Activated naive CD8-positive, alpha-beta T cell treated with anti-CD3 and anti-CD28 coated beads, Interleukin-2, amount 10 ng/mL, durations not matched to agents 7 days and 5 days (primary cell): ENCODE measurements at places on chromosomes 1 and 21.
A peak's percentile ranks its signal among the peaks of the same experiment; 100 is the strongest.

- DNase-seq, result no peak
These were observed 144.0 kb upstream of the ADGRL4 start for GRCh38 chr1:79150576-79150975.

- no peak for DNase-seq
These were observed 428.4 kb downstream of the PTPRU start for GRCh38 chr1:29664711-29665110.

- peak; percentile 51 for DNase-seq
These were observed 1.3 kb downstream of the S1PR1 start for GRCh38 chr1:101238031-101238628.

DNA sequence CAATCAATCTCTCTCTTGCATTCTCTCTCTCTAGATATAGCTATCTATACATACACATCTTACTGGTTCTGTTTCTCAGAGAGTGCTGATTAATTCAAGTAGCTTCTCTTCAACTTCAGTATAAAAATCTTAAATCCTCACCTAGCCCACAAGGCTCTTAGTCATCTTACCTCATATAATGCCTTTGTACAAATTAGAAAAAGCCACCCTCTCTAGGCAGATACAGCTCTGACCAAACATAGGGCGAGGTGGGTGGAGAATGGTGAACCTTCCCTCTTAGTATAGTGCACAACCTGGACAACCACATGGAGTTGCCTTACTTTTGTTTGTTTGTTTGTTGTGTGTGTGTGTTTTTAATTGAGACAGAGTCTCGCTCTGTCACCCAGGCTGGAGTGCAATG is 5.1 kb upstream of the INAVA start:
- no peak for DNase-seq

- no peak for DNase-seq
These were observed 40.4 kb upstream of the GJA5 start for GRCh38 chr1:147800804-147801203.

GRCh38 chr1:2303781-2304180 is 75.7 kb downstream of the SKI start:
- DNase-seq, result no peak

- DNase-seq, result no peak
These were observed 39.1 kb downstream of the PTPRU start for GRCh38 chr1:29275435-29275834.

DNA sequence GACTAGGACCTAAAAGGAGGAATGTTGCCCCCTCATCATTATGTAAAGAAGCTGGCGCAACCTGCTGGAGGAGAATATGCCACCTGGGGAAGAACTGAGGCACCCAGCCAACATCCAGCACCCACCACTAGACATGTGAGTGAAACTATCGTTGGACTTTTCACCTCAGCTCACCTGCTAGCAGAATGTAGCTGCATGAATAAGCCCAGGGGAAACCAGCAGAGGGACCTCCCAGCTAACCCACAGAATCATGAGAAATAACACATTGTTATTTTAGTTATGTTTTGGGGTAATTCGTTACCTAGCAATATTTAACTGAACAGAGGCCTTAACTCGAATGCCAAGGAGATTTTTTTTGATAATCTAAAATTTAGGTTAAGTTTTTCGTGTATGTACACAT is 542.5 kb upstream of the DAB1 start:
- no peak for DNase-seq

- no peak for DNase-seq
These were observed 105.5 kb downstream of the EBNA1BP2 start for GRCh38 chr1:43066578-43066977.

DNA sequence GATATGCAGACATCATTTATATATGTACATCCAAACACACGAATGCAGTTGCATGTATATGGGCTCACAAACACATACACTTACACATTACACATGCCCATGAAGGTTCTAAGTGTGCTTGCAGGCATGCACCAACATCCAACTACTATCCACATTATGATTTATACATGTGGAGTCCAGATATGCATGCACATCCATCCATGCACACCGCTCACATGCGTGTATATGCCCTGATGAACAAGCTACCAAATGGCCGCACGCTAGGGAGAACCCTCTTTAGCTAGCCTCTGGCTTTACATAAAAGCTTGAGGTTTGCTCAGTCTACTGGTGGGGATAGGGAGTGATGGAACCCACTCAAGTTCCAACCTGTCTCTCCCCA is 8.5 kb downstream of the GPR3 start:
- no peak for DNase-seq

DNA sequence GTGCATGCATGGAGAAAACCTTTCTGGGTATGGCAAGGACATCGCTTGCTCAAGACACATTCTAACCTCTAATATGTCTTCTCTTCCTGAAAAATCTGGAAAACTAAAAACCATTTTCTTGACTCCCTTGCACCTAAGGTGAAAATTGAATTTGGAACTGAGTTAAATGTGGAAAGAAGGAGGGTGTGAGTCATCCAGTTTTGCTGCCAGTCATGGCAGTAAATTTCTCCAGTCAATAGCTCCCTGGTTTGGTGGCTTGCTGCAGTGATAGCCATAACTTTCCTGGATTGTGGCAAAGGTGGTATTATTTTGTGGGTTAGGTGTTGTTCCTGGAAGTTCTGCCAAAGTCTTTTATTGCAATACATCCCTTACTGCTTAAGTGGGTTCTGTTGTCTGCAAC is 2.5 kb downstream of the ZCCHC17 start:
- DNase-seq, result no peak

DNA sequence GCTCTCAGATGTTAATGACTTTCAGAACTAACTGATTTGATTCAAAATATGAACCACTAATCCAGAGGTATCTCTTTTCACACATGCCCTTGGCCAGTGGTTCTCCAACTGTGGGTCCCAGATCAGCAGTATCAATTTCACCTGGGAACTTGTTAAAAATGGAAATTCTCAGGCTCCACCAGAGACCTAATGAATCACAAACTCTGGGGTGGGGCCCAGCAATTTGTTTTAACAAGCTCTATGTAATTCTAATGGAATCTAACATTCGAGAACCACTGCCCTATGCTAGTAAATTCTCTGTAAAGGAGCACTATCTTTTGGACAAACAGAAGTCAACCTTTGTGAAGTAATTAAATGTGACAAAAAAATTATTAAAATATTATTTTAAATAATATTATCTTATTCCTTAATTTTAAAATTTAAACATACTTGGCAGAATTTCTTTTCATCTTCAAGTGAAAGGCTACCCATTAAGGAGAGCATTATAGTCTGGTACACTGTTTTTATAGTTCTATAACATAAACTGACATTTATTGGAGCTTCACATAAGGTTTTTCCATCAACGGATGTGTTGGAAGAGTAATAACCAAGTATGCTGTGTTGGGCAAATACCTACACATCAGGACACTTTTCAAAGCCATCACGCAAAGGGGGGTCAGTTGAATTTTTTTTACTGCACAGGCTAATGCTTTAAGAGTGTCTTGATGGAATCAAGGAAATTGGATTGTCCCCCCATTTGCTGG is 130.4 kb downstream of the LHX4 start:
- no peak for DNase-seq

DNA sequence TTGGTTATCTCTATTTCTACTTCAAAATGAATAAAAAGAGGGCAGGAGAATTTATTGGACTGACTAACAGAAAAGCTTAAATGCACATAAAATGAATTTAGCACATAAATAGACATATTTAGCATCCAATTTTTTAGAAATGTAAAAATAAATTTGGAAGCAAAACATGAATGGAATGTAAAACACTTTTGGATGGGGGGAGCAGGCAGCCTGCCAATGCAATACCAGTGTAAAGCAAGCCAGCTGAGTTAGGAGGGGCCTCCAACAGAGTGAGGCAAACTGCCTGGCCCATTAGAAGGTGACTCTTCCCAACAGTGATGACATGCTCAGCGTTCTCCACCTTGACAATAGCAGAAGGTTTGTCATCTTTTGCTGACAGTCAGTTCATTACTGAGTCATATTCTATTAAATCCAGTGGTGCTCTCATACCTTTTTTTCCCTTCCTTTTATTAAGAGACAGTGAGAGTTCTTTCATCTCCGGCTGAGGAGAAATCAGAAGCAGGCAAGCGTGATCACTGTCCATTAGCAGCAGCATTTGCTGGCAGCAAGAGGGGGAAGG is 19.5 kb upstream of the EXO1 start:
- DNase-seq, result no peak

DNA sequence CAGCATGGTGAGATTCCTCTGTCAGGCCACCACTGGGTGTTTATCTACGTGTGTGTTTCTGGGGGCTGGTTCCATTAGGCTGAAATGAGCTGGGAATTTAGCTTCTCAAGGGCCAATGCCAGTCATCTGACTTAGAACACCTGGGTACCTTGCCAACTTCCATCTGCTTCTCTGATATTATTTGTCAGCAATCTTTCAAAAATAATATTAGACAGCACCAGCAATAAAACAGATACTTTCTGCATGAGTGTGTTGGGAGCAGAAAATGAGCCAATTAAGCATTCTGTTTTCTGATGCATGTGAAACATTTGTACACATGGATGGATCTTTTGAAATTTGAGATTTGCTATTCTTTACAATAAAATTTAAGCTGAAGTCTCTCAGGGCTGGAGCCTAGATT is 124.1 kb downstream of the RYR2 start:
- no peak for DNase-seq

DNA sequence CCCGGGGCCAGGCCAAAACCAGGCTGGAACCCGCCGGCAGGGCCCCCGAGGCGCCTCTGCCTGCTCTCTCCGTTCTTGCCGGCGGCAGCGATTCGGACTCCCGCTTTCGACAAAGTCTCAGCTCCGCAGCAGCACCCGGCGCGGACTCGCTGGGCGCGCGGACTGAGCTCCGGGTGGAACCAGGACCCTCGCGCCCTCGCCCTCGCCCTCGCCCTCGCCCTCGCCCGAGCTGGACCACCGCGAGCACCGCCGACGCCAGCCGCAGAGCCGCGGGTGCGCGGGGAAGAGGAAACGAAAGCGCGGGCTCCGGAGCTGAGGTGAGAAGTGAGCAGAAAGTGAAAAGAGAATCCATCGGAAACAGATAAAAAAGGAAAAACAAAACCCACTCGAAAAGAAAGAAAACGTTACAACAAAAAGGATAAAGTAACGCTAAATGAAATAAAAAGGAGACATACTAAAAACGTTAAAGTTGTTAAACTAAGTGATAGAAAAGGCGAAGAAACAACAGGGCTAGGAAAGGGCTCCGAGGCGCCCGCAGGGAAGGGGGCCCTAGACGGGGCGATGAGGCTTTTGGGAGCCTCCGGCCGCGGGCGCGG is 64.9 kb downstream of the MEF2D start:
- peak; percentile 58 for DNase-seq

- no peak for DNase-seq
These were observed 787 bp downstream of the PTGFR start for GRCh38 chr1:78491451-78492071.

- no peak for DNase-seq
These were observed 494 bp downstream of the SF3B4 start for GRCh38 chr1:149927056-149927562.

DNA sequence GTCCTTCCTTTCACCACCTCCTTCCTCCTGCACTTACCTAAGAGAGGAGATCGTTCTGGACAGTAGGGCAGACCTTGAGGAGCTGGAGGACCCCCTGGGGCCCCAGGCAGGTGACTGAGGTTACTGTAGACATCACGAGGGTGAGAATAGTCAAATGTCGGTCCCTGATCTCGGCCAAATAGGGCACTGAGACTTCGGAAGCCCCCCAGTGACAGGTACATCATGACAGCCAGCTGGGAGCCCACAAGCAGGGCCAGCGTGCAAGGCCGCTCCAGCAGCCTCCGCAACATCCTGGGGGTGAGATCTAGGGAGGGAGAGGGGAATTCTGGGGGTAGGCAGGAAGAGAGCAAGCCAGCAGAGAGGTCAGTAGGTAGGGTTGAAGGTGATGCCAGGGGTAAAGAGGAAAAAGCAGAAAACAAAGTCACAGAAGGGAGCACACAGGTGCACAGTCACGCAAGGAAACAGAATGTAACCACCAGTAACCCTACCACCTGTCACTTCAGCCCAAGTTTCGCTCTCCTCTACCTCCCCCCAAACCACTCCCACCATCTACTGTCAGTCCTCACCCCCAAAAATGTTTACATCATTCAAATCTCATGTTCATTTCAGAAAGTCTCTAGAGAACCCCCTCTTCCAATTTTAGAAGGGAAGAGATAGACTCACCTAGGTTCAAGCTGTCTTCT is 1.4 kb downstream of the B4GALT3 start:
- DNase-seq, result no peak
